Non-pigmented ciliary epithelial cell (primary cell): ENCODE measurements at places on chromosomes 3 and 15.
A peak's percentile ranks its signal among the peaks of the same experiment; 100 is the strongest.

- DNase-seq, result no peak
Observed at GRCh38 chr15:66768987-66769386, 67.0 kb downstream of the SMAD6 start.

DNA sequence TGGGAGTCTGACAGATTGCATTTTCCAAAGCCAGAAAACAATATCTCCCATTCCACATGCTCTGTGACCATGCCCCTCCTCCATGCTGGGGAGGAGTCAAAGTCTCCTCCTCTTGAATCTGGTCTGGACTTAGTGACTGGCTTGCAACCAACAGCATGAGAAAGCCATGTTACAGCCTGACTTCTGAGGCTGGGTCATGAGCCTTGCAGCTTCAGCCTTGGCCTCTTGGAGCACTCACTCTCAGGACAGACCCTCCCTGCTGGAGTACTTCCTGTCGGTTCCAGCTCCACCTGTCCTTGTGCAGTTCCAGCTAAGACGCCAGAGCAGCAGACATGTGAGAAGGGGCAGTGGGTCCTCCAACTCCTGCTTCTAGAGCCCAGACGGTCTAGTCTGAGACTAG, 49.7 kb upstream of the RBSN start:
- no peak for DNase-seq

GRCh38 chr15:74270854-74271520, 34.9 kb downstream of the CCDC33 start:
- no peak for DNase-seq

GRCh38 chr3:177362626-177363025, 165.3 kb upstream of the TBL1XR1 start:
- no peak for DNase-seq

- no peak for DNase-seq
Observed at GRCh38 chr15:49824775-49825099, 203.9 kb downstream of the DTWD1 start.

DNA sequence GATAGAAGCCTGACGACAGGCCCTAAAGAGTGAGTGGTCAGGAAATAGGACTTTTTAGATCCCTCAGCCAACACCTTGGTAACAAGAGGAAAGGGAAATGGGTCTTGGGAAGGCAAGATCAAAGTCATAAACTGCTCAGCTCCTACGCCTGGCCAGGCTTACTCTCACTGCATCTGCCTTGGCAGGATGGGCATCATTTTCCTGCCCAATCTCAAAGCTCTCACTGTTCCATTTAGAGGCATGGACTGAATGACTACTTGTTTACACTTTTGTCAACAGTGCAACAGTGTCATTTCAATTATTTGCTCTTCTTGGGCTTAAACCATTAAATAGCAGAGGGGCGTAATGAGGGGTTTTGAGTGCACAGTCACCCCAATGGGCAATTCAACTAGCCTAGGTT, 808.7 kb downstream of the GRM7 start:
- no peak for DNase-seq

DNA sequence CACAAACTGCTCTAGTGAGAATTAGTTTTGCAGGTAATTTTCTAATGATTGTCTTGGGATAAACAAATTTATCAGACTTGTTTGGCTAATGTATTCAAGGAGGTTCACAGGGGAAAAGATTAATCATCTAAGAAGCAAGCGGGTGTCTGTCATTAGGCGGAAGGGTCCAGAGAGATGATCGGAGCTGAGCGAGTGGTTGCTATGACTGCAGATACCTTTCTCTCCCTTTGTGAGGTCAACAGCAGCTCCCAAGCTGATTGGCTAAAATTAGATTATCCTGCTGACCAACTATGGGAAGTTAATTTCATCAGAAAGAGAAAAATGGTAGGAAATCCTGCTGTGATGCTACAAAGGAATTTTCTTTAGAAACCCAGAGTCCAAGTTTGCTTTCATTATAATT, 276.0 kb downstream of the SOX2 start:
- no peak for DNase-seq

DNA sequence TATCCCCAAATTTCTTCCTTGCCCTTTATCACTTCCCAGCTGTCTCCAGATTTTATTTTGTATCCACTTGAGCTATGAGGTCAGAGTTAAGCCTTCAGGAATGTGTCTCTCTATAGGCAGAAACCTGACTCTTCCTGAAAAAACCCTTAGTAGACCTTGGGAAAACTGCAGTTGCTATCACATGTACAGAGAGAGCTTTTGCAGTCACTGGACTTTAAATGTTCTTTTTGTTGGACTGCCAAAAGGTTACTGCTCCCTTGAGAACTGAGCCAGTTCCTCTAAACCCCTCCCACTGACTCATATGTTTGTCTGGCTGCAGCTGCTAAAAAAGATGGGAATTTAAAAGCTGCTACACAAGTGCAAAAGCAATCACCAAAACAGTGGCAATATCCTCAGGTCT, 169.1 kb upstream of the CCDC54 start:
- peak; percentile 96 for DNase-seq

- DNase-seq, result no peak
Observed at GRCh38 chr15:29540479-29540878, 270.9 kb upstream of the NSMCE3 start.

DNA sequence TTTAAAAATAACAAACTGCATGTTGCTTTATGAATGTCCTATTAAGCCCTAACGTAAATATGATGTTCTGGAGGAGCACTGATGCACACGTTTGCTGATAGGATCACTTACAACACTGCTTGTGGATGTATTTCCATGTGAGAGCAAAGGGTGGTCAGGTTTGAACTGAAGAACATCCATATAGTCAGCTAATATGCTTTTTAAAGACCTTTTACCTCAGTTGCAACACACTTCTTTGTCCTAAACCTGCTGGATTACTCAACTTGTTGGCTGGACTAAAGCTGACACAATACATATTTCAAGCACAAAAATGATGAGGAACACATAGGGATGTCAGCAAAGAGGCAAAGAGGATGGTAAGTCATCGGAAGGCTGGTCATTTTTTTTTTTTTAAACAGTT, 186.6 kb downstream of the TIGIT start:
- no peak for DNase-seq

DNA sequence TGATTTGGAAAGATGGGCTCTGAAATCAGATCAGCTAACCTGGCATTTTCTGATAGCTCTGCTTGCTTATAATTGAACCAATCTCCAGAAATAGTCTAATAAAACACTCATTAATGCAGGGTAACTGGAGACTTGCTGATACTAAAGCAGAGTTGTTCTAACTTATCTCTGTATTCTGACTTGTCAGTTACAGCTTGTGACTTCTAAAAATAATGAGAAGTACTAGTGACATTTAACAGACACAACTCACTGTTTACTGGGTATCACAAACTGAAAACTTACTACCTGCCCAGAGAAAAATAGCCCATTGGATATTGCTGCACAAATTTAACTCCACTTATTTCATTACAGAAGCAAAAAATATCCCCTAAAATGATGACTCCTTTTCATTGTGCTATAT, 24.0 kb upstream of the TRPM7 start:
- DNase-seq, result no peak

GRCh38 chr3:170274641-170275040, 52.4 kb downstream of the PRKCI start:
- no peak for DNase-seq

DNA sequence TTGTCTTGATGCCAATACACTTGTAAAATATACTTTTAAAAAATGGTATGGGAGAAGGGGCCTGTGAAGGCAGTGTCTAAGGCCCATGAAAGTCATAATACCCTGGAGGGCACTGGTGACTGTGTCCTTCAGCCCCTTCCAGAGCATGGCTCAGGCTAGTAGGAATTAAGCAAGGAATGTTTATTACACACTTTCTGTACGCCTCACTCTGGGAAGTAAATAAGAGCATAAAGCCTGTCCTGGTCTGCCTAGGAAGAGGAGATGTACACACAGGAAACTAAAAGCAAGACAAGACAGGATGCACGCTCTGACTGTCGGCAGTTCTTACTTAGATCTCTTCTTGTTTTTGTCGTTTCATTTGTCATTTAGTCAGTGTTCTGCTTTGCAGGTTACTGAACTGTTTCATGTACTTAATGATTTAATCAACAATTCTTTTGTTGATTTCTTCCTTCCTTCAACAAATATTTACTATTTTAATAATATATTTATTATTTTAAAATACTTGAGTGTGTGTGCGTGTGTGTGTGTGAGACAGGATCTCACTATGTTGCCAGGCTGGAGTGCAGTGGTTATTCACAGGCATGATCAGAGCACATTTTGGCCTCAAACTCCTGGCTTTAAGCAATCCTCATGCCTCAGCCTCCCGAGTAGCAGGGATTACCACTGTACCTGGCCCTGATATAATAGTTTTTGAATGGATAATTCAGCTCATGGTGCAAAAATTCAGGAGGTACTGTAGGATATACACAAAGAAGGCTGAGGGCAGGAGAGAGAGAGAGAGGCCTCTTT, 9.0 kb upstream of the SMAD6 start:
- DNase-seq, result no peak

DNA sequence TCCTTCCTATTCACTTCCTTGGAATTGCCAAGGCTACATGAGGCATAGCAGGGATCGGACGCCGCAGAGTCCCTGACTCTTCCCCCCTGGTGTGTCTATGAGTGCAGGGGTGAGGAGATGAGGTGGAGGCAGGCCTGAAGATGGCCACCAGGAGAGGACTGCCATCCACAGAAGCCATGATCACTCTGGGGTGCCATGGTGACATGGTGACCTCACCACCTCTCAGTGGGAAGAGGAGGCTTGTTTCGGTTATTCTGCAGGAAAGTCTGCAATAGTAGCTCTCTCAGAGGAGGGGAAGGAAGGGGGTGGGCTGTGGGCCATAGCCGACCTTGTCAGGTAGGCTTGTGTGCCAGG, 57.0 kb upstream of the LIMD1 start:
- DNase-seq, result no peak

GRCh38 chr3:158718490-158719170, 13.6 kb downstream of the RARRES1 start:
- DNase-seq, result peak; percentile 92

DNA sequence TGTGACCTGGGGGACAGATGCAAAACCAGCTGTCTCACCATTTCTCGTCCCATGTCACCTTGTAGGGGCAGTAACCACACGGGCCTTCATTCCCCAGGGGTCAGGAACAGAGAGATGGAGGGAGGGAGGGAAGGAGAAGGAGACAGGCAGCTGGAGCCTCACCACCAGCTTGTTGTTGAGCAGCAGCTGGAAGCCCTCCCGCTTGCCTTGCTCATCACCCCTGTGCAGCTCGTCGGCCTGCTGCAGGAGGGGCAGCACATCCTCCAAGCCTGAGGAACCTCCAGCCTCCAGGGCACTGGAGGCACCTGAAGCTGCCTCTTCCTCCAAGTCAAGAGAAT, 10.3 kb downstream of the RMDN3 start:
- DNase-seq, result no peak

GRCh38 chr3:10753964-10754363, 62.1 kb upstream of the SLC6A11 start:
- no peak for DNase-seq

- DNase-seq, result no peak
Observed at GRCh38 chr3:38268522-38268921, 2.9 kb downstream of the SLC22A13 start.

- no peak for DNase-seq
Observed at GRCh38 chr3:4850211-4850927, 128.9 kb upstream of the BHLHE40 start.

- DNase-seq, result no peak
Observed at GRCh38 chr3:81947359-81947758, 185.9 kb upstream of the GBE1 start.

- no peak for DNase-seq
Observed at GRCh38 chr3:187964760-187965159, 189.2 kb upstream of the LPP start.
